Fibroblast of pulmonary artery (primary cell): ENCODE measurements at places on chromosomes 7 and 10.
A peak's percentile ranks its signal among the peaks of the same experiment; 100 is the strongest.

DNA sequence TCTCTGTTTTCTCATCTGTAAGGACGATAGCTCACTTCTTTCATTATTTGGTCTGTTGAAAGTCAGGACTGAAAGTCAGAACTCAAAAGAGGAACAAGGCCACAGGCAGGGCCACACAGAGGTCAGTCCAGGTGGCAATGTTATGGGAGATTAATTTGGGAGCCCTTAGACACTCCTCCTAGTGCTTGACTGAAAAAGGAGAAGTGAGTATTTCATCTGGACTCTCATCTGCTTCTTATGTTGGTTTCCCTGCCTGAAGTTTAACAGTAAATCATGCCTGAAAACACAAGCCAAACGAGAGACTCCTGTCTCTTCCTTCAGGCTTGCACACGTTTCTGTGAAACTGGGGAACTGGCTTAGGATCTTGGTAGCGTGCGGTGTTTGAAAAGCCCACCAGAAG is 248.5 kb downstream of the BUB3 start:
- DNase-seq = no peak

DNA sequence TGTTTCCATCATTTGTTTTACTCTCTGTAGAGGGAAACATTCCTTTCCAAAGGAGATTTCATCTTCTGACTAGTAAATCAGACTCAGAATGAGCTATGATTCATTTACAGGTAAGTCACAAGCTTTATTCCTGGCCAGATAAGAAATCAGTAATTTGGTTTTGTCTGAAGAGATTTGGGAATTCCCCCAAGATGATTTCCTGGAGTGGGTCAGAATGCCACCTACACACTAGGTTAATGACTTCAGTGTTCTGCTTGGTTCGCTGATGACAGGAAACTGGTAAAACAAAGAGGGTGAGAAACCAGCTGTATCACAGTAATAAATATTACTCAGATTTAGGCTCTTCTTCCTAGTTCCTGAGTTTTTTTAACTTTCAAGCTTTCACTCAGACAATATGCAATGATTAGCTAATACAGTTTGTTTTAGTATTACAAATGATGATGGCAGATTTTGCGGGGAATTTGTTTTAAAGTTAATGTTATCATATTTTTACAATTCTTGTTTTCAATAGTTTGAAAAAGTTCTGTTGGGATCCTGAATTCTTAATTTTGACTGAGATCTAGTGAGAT is 8.3 kb upstream of the ASZ1 start:
- DNase-seq = no peak

DNA sequence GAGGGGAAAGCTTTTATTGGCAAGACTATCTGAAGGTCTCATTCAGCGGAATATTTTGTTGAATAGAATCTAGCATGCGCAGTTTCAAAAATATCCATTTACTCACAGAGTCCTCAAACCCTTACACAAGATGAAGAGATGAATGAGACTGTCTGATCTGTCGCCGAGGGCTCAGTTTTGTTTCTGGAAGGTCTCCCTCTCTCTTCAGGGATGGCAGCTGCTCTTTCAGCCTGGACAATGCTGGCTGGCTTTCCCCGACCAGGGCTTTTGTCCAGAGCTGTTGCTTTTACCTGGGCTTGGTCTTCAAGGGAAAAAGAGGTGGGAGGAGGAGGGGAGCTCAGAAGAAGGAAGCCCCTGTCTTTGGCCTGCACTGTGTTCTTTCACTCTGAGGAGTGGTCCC is 81.9 kb upstream of the BTBD16 start:
- DNase-seq = no peak

DNA sequence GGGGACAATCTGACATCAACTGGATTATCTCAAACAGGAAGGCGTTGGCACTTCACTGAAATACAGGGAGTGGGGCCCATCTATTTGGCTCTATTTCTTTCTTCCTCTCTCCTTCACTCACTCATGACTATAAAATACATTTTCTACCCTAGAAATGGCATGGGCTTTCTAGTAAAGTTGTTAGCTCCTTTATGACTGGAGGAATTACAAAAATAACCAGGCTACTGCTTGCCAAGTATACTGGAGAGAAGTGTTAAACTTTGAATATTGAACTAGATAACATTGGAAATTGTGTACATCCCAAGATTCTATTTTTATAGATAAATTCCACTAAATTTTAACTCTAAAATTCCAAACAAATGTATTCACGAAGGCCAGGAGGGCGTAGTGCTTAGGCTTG is 255.7 kb upstream of the SORCS1 start:
- no peak for DNase-seq

GRCh38 chr10:63376560-63377304 is 89.0 kb downstream of the JMJD1C start:
- peak; percentile 86 for DNase-seq

DNA sequence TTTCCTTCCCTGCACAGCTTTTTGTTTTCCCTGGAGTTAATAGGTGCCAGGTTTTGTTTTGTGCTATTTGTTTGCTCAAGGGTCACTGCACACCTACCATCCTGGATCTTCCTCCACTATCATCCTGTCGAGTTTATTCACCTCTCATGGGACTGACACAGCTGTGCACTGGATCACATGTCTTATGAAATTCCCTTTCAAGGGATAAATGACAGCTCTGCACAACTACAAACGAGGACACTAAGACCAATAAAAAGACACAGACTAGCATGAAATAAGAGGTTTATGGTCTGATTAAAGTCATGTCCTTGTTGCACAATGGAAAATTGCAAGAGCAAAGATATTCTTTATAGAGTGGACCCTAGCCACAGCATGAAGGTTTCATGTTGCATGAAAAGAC is 76.7 kb upstream of the SFMBT2 start:
- DNase-seq = no peak

DNA sequence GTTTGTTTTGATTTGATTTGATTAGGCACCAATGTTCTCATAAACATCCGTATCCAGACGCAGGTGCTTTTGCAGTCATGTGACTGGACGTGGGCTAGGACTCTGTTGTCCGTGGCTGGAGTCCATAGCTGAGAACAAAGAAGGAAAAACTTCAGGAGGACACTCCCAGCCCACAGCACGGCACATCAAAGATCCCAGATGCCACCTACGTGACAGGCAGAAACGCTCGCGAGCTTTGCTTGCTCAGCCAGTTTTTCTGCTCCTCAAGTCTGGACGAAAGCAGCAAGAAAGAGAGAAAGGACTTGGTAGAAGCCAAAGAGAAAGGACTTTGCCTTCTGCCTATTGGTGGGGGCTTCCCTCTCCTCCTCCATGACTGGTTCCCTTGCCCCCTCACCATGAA is 6.9 kb upstream of the ZKSCAN1 start:
- no peak for DNase-seq

GRCh38 chr7:140778568-140778967 is 82.1 kb downstream of the NDUFB2 start:
- no peak for DNase-seq

DNA sequence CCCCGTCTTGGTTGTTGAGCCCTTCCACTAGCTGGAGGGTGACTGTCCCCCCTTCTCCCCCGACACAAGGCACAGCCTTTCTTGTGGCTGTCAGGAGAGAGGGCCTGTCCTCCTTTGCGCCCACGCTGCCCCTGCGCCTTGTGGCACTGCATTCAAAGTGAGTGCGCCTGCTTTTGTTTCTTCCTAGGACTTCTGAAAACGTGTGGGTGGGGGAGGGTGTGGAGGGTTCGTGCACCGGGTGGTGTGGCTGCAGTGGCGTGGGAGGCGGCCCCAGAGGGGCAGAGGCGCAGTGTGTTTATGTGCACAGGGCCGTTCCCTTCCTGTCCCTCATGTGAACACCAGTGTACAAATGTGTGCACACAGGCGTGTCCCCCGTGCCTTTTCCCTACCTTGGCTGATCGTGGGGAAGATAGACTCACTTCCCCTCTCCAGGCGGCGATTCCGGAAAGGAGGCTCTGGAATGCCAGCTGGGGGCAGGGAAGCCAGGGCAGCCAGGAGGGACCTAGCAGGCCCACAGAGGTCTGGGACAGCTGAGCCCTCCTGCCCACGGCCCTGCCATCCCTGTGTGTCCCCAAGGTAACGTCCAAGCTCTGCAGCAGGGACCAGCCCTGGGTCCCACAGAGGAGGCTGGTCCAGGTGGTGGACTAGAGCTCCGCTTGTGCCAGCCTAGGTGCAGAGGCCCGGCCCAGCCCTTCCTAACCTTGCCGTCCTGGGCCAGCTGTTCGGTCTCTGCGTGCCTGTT is 88.8 kb downstream of the LHPP start:
- no peak for DNase-seq

DNA sequence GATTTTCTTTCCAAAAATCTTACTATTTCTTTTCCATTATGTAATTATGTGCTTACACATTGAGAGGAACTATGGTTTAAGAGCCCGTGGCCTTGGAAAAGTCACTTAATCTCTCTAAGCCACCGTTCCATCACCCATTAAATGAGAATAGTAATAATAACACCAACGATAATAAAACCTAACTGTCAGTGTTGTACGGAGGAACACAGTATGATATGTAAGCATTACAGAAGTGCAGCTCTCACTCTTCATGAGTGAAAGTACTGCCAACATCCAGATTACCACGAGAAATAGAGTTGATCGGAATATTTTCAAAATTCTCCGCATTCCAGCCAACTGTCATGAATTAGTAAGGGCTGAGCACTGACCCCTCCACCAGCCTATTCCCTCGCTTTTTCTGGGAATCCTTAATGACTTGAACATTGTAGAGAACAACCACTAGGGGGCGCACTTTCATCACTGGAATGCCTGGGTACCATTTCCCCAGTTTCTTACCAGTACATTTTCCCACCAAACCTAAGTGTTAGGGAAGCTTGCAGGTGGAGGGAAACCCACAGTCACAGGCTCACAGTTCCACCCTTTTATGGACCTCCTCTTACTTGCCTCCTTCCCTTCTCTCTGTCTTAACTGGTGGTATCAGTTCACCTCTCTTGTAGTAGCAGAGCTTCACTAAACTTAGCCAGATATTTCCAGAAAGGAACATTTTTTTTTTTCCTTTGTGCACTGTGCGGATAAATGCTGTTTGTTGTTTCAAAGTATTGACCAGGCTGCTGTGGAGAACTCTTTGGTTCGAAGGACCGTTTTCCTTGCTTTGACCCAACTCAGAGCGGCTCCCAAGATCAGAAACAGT is 27.8 kb downstream of the NKX2-3 start:
- peak; percentile 60 for DNase-seq

GRCh38 chr7:1253681-1254181 is 21.1 kb downstream of the UNCX start:
- DNase-seq = no peak

- no peak for DNase-seq
Observed at GRCh38 chr10:102240467-102241031, 763 bp downstream of the PITX3 start.

- no peak for DNase-seq
Observed at GRCh38 chr10:6186894-6187256, 15.9 kb upstream of the PFKFB3 start.

DNA sequence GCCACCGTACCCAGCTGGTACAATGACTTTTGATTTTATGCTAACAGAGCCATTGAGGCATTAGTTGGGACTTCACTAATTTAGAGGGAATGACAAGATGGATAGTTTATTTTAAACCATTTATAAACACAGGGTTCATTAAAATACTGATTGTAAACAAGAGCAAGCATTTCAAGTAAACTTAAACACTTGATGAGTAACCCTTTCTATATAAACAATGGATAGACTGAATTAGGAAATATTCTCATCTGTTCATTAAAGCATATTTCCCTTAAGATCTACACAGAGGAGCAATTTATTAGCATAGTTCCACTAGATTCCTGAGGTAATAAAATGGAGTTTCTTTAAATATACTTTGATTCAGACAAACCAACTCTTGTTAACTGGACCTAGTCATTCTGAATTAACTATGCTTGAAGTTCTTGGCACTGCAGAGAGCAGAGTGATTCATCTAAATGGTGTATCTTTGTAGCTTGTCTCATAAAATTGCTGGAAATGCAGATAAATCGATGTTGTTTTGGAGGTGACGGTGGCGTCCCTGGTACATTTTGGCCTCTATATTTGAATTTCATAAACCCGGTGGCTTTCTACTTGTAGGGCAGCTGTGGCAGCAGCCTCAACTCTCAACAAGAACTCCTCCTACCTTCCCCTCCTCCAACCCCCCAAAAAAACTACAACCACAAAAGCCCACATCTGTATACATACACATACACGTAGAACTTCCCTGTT is 15.4 kb upstream of the VDAC2 start:
- DNase-seq = peak; percentile 41

DNA sequence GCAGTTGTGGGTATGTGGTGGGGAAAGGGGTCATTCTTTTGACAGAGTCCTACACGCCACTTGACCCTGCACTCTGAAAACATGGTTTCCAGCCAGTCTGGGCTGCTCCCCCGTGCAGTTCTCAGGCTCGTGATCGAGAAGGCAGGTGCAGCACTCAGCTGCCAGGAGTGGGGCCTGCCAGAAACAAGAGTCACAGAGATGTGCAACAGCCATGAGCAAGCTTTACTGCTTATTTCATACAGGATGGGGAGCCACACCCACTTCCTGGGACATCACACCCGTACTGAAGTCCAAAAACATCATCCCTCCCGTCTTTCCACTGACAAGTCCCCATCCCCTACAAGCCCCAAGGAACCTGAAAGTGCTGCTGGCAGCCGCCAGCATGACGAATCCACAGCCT is 9.3 kb downstream of the ATG9B start:
- no peak for DNase-seq

GRCh38 chr10:43735907-43736306 is 87.2 kb upstream of the ZNF32 start:
- DNase-seq = no peak

- no peak for DNase-seq
Observed at GRCh38 chr10:79360499-79361342, 13.5 kb downstream of the PPIF start.
